Hematopoietic multipotent progenitor cell (in vitro differentiated cells): ENCODE measurements at places on chromosomes 7 and 10. TPM values are rescaled to one million over a fixed set of nuclear protein-coding genes. Genes with fewer than 3 reads are reported as not detected.

The CELF2 gene
- 201 TPM for total RNA-seq

The SCIN gene
- under 0.01 TPM for total RNA-seq

The CPVL gene
- 42.0 TPM for total RNA-seq

The MPLKIP gene
- 16.2 TPM for total RNA-seq

The CARD11 gene
- total RNA-seq: 15.1 TPM

The CTAGE8 gene
- 0.81 TPM for total RNA-seq

The TYSND1 gene
- 12.7 TPM for total RNA-seq

The GDF10 gene
- total RNA-seq: 1.1 TPM

The ZC3HAV1L gene
- total RNA-seq: 21.8 TPM

The ZPBP gene
- total RNA-seq: 0.81 TPM

The CRHR2 gene
- total RNA-seq: not detected

The ODAD2 gene
- total RNA-seq: 1.1 TPM

The ARHGEF35 gene
- 0.54 TPM for total RNA-seq

DNA sequence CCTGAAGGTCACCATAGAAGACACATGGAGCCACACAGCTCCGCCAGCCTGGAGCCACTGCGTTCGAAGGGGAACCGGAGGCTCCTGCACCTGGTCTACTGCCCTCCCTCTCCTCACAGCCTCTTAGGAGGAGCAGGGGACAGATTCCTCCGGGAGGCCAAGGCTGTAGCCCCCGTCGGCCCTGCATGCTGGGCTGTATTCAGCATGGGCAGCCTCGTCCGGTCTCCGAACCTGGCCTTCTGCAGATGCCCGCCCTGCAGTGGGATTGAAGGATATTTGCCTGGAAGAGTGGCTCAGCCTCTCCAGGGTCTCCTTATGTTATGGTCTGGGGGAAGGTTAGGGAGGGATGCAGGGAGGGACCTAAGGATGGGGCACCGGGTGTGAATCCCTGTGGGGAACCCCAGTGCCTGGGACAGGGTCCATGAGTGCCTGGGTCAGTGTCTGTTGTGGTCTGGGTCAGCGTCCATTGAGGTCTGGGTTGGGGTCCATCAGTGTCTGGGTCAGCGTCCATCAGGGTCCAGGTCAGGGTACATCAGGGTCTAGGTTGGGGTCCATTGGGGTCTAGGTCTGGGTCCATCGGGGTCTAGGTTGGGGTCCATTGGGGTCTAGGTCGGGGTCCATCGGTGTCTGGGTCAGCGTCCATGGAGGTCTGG is 13.0 kb upstream of the SCART1 start:
- DNase-seq: no peak

- DNase-seq: no peak
Observed at GRCh38 chr7:128867842-128868623, 5.4 kb downstream of the ATP6V1F start.

GRCh38 chr7:69373171-69374043 is 224.9 kb upstream of the AUTS2 start:
- no peak for DNase-seq

DNA sequence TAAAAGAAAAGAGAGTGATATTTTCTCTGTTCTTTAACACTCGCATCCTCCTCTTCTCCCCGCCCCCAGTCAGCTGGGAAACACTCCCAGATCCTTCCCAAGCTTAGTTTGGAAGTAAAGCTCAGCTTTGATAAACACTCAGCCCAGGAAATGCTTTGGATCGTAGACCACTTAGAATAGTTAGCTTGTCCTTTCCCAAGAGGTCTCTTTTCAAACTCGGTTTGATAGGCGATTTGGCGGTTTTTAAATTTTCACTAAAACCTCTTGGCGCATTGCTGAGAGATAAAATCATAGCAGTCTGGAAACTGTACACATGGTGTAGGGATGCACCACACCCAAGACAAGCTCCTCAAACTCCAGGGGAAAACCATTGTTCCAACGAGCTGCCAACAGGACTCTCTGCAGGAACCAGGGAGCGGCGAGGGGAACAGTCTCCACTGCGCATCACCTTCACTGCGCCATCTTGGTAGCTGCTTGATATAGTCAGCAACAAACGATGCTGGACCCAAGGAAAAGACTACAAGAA is 22.3 kb downstream of the SMURF1 start:
- DNase-seq: no peak

GRCh38 chr7:45203936-45204445 is 46.4 kb downstream of the RAMP3 start:
- no peak for DNase-seq

DNA sequence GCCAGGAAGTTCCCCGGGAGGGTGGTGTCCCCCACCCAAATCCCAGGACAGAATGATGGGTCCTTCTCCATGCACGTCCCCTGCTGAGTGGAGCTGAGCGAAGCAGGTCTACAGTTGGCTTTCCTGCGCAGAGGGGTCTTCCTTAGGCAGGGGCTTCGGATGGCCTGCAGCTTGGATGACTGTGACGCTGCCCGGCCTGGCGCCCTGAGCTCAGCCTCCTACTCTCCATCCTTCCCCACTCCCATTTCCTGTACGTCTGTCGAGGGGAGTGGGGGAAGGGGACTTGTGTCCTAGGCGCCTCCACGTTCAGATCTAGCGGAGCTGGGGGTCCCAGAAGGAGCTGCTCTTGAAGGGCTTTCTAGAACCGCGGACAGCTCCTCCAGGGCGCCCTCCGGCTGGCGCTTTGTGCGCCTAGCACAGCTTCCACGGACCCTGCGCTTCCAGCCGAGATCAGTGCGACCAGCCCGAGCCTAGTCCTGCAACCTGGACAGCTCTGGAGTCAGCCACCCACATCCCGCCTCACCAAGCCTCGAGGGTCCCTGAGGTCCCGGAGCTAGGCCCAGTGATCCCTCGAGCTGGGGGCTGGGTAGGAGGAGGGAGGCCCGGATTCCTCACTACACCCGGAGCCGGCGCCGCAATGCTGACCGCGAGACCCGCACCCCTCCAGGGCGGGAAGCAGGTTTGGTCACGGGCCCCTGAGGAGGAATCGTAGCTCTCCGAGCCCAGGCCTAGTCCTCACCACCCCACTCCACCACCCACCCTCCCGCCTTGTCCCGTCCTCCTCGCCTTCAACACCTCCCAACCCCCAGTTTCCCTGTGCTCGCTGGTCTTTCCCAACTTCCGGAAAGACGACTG is 1.9 kb downstream of the GRID1 start:
- DNase-seq: peak; percentile 25

- DNase-seq: peak; percentile 90
Observed at GRCh38 chr10:78974617-78975317, 94.0 kb upstream of the ZMIZ1 start.

GRCh38 chr10:80515941-80516340 is 21.8 kb upstream of the SH2D4B start:
- no peak for DNase-seq

DNA sequence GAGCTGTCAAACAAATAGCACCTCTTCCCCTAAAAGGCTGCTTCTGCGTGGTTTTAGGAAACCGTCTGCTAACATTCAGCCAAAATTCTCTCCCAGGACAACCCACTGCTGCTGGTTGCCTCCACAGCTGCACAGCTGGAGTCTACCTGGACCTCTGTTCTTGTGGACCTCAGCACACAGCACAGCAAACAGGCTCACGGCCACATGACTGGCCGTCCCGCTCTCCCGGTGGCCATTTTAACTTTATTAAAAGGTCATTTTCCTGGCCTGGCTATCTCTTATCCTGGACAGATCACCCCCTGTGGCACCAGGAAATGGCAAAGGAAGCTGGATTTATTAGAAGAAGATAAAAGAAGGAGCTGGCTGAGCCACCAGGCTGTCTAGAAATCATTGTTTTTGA is 27.6 kb downstream of the SORBS1 start:
- DNase-seq: no peak

DNA sequence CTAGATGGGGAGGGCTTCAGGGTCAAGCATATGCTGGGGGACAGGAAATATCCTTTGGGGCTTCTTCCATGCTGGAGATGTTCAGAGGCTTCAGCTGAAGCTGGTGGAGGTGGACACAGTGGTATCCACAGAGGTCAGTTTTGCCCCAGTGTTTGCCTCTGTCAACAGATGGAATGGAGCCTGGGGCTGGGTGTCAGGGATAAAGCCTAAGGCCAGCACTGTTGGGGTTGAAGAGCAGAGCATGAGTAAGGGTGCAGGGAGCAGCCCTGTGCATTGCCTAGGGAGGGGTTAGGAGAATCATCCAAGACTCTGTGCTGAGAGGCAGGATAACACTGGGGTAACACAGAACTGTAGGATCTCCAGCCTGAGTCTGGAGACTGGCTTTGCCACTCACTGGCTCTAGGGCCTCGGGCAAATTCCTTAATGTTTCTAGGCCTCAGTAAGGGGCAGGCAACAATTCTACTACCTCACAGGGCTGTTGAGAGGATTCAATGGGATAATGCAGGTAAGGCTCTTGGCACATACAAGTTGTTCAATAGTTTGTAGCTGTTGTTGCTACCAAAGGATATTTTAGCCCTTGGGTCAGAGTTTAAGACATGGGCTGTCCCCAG is 21.8 kb upstream of the MYL7 start:
- DNase-seq: no peak

DNA sequence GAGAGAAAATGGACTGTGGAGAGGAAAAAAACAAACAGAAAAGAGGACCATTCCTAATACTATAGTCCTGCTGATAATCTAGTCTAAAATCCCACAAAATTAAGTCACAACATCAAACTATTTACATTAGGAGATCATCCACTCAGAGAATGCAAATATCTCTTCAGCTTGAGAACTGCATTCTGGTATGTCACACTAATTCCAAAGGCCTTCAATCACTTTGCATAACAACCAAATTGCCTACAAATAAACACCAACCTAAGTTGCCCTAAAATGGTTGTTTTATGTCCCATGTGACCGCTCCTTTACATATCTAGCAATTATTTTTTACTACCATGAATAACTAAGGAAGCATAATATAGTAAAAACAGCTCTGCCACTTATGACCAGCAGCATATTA is 264.3 kb downstream of the CACNA2D1 start:
- no peak for DNase-seq

DNA sequence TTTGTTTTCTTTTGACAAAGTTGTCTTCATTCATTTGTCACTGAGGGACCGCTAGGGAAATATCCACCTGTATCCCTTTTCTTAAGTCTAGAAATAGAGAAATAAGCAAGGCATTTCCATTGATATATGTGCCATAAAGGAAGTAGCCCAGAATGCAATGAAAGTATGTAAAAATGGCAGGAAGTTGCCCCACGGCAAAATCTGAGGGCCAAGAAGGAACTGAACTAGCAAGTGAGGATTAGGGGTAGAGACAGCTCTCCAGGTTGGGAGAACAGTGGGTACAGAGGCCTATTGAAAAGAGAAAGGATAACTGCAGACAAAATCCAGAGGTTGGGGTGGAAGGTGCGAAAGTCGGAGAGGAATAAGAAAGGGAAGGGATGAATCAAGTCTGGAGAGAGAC is 56.6 kb upstream of the TOMM7 start:
- no peak for DNase-seq

- DNase-seq: no peak
Observed at GRCh38 chr7:106063692-106064091, 48.4 kb downstream of the SYPL1 start.

- no peak for DNase-seq
Observed at GRCh38 chr7:107009846-107010203, 34.7 kb upstream of the PRKAR2B start.

GRCh38 chr7:17640730-17641377 is 299.4 kb downstream of the SNX13 start:
- DNase-seq: no peak

- DNase-seq: peak; percentile 72
Observed at GRCh38 chr7:50359995-50360925, 55.7 kb downstream of the IKZF1 start.

DNA sequence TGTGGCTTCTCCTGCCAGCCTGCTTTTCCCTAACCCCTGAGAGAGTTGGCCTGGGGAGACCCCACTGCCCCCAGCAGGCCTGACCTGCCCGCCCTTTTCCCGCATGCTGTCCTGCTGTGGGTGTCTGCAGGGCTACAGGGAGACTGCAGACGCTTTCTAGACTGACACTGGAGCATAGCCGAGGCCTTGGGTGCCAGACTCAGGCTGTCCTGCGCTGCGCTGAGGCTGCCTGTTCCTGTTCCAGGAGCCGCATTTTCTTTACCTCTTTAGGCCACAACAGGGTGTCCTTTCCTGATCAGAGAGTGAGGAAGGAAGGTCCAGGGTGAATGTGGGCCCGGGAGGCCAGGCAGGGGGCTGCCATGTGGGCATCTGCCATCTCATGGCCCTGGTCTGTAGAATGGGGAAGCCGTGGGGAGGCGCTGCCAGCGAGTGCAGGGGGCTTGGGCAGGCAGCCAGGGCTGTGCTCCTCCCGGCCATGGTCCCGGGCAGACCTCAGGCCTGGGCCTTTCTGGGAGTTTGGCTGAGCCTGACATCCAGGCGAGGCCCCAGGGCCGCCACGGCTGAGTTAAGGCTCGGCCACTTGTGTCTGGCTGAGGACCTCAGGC is 3.6 kb downstream of the PWWP2B start:
- DNase-seq: no peak

- no peak for DNase-seq
Observed at GRCh38 chr7:87310790-87311419, 34.6 kb upstream of the CROT start.

- DNase-seq: peak; percentile 70
Observed at GRCh38 chr7:142770661-142771352, at the start of gene PRSS2. Gene PRSS2 (plus strand): TSS chr7:142770970. CDS start chr7:142770983, 13 bp downstream.

- no peak for DNase-seq
Observed at GRCh38 chr7:7701527-7701926, 16.9 kb downstream of the RPA3 start.

DNA sequence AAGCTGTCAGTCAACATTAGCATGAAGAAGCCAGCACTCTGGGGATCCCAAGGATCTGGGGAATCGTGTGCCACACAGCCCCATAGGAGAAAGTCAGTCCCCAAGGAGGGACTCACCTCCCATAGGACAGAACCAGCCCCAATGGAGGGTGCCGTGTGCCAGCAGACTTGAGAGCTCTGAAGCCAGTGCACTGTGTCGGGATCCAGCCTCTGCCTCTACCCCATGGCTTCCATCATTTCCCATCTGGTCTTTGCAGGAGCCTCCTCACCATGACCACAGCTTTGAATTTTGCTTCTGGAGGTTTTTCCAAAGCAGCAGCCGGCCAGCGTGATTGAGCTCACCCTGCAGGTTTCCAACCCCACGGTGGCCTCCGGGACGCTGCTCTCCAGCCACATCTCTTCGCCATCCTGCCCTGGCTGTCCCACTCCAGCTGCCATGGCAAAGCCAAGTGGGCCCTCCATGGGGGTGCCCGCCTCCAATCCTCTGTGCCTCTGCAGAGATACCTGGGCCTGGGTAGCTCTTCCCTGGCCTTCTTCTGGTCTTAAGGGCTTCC is 171.8 kb upstream of the SHH start:
- DNase-seq: no peak

DNA sequence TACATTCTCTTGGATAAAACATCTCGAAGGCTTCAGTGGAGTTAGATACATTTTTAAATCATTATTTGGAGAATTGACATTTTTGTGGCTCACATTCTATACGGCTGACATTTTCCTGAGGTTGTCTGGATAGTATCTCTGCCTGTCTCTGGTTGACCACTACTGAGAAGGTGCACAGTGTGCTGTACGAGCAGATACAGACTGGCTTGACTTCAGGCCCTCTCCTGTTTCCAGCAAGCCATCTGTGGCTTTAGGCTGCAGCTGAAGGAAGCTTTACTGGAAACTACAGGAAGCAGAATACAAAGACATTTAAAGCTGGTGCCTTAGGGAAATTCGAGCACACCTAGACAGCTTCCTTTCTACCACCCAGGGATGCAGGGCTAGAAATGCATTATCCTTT is 39.3 kb upstream of the RSU1 start:
- no peak for DNase-seq
